ENCODE measurements at places on chromosomes 2 and 18.
A peak's percentile ranks its signal among the peaks of the same experiment; 100 is the strongest.

- DNase-seq = no peak
These were observed 11.0 kb upstream of the C2orf42 start for GRCh38 chr2:70201831-70202230.

DNA sequence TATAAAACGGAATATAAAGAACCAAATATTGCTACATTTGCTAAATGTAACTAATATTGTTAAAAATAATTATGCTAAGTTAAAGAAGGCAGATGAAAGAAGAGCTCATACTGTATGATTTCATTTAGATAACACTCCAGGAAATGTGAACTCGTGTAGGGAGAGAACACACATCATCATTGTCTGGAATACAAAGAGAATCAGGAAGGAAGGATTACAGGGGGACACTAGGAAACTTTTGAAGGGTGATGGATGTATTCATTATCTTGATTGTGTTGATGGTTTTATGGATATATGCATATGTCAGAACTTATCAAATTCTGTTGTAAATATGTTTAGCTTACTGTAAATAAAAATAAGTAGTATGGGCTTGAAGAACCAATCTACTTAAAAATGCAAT is 104.1 kb upstream of the TRIB2 start:
- DNase-seq = no peak

DNA sequence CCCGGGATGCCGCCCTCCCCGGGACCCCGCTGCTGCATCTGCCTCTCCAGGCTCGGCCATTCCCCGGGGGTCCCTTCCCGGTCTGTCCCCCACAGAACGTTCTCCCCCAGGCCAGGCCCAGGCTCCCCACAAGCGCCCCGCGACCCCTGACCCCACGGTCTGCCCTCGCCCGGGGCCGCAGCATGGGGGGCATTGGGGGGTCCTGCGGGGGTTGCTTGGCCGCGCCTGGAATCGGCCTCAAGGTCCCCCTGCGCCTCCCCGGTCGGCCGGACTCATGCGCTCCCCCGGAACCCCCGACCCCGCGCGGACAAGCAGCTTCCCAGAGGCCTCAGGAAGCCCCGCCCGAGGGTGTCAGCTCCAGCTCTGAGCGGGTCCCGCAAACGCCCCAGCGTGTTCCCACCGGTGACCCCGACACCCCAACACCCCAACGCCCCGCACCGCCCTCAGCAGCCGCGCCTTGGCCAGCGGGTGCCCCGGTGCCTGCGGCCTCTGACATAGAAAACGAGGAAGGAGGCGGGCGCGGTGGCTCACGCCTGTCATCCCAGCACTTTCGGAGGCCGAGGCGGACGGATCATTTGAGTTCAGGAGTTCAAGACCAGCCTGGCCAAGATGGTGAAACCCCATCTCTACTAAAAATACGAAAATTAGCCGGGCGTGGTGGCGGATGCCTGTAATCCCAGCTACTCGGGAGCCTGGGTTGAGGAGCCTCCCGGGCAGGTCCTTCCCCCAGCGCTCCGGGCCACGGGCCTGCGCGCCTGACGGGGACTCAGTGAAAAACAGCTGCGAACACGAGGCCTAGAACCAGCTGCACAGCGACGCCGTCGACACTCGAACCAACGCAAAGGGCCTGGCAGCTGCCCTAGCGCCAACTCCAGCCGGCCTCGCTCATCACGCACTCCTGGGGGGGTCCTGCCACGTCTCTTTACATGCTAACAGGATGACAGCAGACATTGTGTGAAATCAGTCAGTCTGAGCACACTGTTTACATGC is 61.8 kb upstream of the CTDP1 start:
- no peak for DNase-seq

DNA sequence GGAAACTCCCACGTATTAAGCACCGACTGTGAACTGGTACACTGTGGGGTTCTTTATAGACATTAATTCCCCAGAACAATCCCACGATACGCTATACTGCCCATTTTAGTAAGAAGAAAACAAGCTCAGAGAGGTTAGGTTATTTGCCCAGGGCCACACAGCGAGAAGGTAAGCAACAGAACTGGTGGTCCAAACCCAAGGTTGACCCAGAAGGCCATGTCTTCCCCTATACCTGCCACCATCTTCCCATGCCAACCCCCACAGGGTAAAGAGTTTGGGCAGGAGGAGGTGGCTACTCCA is 69.9 kb downstream of the MARCO start:
- no peak for DNase-seq

- peak; percentile 46 for DNase-seq
These were observed 1.4 kb downstream of the KRCC1 start for GRCh38 chr2:88053934-88054781.

GRCh38 chr2:54881759-54882158 is 158.3 kb downstream of the EML6 start:
- no peak for DNase-seq

GRCh38 chr2:88170472-88170892 is 336 bp downstream of the THNSL2 start:
- peak; percentile 77 for DNase-seq

DNA sequence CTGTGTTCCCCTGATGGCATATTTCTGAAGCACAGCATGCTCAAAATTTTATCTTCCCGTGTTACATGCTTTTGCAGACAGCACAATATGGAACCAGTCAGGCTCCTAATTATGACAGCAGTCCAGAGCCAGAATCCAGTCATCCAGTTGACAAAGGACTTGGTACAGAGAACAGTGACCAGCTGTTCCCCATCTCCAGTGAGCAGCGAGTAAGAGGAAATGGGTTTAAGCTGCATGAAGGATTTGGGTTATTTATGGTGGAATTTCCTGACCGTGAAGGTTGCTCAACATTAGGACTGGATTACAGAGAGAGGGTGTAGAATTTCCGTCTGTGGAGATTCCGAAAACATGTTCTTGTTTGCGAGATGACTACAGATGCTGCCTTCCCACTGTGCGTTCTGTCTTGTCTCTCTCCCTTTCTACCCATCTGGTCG is 24.4 kb downstream of the SGPP2 start:
- DNase-seq = peak; percentile 38

DNA sequence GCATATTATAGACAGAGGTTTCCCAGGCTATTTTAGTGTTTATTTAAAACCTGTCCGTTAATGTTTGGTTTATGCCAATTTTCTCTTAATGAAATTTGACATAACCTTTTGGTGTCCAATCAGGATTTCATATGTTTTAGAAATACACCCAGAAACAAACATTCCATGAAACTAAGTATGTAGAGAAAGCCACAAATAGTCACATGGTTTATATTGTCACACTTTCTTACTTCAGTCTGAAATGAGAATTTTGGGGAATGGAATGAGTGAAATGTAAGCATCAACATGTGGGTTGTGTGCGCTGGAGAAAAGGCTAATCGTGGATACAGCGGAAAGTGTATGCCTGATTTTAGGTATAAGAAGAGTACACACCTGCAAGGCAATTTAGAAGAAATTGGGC is 277.0 kb upstream of the RAB12 start:
- no peak for DNase-seq

GRCh38 chr2:207725873-207726578 is 14.6 kb downstream of the CCNYL1 start:
- no peak for DNase-seq

- DNase-seq = no peak
These were observed 100.3 kb upstream of the NEUROD1 start for GRCh38 chr2:181780657-181781056.

GRCh38 chr2:11829947-11830707 is 83.7 kb downstream of the LPIN1 start:
- DNase-seq = peak; percentile 97

DNA sequence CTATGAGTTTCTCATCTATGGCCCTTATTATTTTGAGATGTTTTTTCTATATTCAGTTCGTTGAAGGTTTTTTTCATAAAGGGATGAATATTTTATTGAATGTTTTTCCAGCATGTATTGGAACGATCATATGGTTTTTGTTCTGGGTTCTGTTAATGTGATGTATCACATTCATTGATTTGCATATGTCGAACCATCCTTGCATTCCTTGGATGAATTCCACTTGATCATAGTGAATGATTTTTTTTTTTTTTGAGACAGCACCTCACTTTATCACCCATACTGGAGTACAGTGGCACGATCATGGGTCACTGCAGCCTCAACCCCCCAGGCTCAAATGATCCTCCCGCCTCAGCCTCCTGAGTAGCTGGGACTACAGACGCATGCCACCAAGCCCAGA is 5.5 kb upstream of the NEMP2 start:
- DNase-seq = peak; percentile 25

Measured in GM23248 (cell line).